Frontal cortex (tissue), 4 donors: ENCODE measurements at places on chromosomes 2 and 18. TPM values are rescaled to one million over a fixed set of nuclear protein-coding genes. Genes with fewer than 3 reads are reported as not detected.

CD207 gene
- total RNA-seq: not detected

SUCLG1 gene
- total RNA-seq: 72.6 TPM

OSR1 gene
- total RNA-seq: 3.7 TPM

TMEM178A gene
- 26.9 TPM for total RNA-seq

ASNSD1 gene
- total RNA-seq: 133 TPM

NETO1 gene
- total RNA-seq: 44.4 TPM

MATN3 gene
- 1.6 TPM for total RNA-seq

PRLH gene
- total RNA-seq: not detected

OXER1 gene
- total RNA-seq: not detected

PSMD14 gene
- total RNA-seq: 84.4 TPM

- no peak for DNase-seq
Observed at GRCh38 chr18:62842898-62843297, 127.6 kb downstream of the PHLPP1 start.

DNA sequence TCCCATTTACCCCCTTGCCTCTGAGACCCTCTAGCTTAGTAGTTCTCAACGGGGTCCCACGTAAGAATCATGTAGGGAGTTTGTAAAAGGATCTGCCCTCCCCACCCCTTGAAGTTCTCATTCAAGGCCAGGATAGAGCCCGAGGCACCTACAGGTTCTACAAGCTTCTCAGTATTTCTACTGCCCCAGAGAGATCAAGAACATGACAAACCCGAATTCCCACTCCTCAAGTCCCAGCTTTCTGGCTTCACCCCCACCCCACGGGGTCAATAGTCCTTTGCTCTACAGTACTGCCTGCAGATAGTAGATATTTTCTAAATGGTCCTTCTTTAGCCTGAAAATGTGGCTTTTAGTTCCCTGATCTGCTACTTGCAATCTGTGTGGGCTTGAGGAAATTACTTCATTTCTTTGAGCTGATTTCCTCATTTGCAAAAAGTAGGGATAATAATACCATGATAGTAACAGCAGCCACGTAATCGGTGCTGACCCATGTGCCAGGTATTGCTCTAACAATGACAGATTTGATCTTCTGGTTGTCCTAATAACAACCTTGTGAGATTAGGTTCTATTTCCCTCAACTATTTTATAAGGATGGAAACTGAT is 7.1 kb downstream of the CIB4 start:
- no peak for DNase-seq

DNA sequence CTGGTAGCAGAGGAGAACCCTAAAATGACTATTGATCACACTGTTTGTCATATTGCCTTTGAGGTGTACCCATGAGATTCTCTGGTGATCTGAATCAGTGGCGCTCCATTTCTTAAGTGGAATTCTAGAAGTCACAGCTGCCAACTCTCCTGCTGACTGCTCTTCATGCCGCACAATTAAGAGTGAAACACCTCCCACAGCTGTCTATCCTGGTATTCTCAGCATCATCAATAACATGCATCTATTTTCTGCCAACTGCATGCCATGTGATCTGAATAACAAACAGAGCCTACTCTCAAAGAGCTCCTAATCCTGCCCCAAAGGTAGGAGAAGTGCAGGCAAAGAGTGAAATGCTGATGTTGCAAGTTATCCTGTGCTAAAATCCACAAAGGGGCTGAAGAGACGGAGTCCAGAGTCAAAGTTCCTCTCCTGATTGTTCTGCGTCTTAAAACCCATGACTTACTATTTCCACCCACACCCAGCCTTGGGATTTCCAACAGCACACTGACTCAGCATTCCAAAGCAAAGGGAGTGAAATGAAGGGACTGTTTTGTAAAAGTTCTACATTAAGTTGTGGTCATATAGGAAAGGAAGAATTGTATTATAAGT is 13.7 kb upstream of the DAPL1 start:
- no peak for DNase-seq

DNA sequence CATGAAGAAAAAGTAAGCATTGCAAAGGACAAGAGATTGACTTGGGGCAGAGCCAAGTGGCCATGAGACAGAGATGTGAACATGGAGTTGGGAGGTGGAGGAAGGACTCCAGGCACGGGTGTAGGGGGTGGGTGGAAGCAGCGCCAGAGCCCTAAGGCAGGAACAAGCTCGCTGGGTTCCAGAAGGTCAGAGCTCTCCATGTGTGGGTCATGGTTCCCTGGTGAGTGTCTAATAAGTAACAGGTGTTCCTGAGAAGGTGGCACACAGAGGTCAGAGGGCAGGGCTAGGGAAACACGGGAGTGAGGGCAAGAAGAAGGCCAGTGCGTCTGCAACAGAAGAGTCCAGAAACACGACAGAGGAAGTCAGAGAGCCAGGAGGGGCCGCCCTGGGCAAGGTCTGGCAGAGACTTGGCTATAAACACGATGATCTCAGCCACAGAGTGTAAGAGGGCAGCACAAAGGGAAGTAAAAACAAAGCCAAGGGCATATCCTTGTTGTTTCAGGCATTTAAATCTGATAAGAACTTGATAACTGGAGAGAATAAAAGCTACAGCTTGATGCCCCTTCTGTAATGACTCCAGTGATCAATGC is 260.8 kb downstream of the TGIF1 start:
- no peak for DNase-seq

DNA sequence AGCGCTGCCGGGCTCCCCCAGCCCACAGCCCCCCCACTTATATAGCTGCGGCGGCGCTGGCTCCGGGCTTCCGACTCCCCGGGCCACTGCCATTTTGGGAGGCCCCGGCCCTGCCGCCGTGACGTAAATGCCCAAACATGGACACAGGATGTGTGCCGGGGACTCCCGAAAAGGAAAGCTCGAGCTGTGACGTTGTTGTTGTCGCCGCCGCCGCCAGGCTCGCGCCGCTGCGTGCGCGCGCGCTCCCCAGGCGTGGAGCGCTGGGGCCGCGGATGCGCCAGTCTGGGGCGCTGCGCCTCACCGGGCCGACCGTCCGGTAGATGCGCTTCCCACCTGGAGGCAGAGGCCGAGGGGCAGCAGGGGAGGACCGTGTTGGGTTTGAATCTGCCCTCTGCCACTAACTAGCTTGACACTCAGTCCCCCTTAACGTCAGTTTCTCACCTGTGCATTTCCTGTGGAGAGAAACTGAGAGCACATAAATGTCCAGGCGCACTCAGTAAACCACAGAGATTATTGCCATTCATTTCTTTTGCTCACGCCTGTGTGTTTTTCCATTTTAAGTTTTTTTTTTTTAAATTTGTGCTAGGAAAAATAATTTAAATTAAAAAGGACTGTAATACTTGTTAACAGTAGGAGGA is at the start of gene EGR4:
TSS of gene EGR4 (minus strand) at position 15 of the 638 bp plus-strand sequence. CDS start 231 bp downstream, outside the sequence.
- DNase-seq: peak; percentile 80

DNA sequence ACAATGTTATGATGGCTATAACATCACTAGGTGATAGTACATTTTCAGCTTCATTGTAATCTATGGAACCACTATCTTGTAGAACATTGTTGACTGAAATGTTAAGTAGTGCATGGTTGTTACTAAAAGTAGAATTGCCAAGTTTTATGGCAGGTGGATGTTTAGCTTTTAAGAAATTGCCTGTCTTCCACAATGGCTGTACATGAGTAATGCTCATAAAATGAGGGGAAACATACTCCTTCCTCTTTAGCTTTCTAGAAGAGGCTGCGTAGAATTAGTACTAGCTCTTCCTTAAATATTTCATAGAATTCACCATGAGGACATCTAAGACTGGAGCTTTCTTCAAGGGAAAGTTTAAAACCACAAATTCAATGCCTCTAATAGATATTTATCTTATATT is 161.0 kb downstream of the TPGS2 start:
- no peak for DNase-seq

DNA sequence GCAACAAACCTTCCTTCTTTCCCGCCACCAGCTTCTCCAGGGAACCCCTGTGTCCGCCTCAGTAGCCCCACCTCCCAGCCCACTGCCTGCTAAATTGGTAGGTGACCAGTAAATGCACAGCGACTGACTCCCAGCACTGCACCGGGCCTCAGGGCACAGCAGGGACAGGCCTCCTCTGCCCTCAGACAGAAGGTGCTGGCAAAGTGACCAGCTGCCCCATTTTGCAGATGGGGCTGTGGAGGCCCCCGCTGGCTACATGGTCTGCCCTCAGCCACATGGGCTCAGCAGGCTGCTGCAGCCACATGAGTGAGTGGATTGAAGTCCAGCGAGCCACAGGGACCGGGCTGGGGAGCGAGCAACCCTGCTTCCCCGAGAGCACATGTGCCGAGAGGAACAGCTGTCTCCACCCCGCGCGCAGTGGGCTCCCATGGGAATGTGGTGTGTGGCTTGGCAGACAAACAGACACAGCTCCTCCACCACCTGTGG is 7.8 kb upstream of the NPPC start:
- no peak for DNase-seq

- DNase-seq: no peak
Observed at GRCh38 chr2:61530749-61531148, 7.4 kb downstream of the XPO1 start.

DNA sequence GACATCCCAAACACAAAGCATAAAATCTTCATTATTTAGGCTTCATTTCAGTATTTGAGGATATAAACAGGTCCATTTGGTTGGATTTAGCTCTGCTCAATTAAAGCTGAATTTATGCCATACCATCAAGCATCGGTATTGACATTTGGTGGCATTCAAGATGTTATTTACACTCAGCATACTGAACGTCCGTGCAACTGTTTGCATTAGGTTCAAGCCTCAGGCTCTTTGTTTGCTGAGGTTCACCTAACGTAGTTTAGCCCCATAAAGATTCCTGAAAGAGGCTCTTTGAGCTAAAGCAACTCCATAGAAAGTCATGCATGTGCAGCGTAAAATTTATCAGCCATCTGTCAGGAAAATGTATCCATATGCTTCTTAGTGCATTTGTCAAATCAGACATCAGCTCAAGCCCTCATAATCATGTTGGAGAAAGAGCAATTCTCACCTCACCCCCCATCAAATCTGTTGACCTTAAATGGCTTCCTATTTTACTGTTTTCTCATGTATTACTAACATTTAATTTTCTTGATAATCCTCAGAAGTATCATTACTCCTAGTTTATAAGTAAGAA is 366.9 kb downstream of the EPHA4 start:
- DNase-seq: no peak

DNA sequence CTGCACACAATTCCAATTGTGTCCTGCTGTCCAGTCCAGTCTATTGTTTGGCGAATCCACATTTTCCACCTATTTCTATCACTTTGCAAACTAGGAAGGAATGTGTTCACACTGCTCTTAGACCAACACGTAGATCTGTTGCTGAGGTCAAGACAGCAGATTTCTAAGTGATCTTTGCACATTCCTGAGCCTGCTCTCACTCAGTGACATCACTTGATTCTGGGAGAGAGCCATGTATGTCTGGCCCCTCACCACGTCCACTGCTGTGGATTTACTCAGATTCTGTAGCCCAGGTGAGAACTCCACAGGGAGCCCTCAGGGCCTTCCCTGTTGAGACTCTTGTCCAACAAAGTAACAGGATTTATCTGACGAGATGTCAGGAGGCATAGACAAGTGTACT is 317.2 kb downstream of the TSN start:
- DNase-seq: no peak

- no peak for DNase-seq
Observed at GRCh38 chr2:161369311-161369710, 46.8 kb upstream of the TBR1 start.

DNA sequence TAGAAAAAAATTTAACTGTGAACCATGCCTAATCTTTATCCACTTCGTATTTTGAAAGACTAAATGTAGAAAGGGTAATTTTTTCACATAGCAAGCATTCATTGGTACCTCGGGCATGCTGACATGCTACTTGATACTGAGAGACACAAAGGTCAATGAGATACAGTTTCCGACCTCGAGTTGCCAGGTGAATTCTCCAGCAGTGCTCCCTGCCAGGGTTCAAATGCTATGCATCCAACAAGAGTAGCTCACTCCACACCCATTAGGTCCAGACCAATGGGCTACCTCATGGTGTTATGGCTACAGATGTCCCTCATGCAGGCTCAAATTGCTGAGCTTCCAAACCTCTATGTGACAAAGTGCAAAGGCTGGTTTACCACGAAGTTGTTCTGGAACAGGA is 305.8 kb downstream of the PIEZO2 start:
- DNase-seq: no peak

DNA sequence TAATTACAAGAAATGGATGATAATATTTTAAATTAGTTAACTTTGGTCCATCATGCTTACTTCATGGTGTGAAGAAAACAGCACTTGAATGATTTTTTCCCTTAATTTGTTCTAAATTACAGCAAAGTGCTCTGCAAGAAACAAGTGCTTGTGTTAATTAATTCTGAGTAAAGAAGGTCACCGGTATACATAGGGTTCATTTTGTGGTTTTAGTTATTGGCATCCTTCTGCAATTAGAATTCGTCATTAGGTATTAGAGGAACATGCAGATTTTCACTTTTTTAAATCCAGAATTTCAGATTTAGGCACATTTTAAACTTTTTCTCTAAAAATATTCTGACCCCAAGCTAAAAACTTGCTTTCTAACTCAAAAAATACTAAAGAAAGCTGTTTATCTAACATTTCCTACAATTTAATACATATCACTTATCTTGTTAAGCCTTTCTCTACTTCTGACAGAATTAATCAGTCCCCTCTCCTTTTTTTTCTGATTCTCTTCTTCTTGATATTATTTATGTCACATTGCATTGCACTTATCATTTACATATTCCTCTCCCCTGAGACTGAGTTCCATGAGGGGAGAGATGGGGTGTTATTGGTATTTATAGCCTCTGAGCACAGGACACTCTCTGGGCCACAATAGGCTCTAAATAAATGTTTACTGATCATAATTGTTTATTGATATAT is 129.2 kb downstream of the PLA2R1 start:
- no peak for DNase-seq

DNA sequence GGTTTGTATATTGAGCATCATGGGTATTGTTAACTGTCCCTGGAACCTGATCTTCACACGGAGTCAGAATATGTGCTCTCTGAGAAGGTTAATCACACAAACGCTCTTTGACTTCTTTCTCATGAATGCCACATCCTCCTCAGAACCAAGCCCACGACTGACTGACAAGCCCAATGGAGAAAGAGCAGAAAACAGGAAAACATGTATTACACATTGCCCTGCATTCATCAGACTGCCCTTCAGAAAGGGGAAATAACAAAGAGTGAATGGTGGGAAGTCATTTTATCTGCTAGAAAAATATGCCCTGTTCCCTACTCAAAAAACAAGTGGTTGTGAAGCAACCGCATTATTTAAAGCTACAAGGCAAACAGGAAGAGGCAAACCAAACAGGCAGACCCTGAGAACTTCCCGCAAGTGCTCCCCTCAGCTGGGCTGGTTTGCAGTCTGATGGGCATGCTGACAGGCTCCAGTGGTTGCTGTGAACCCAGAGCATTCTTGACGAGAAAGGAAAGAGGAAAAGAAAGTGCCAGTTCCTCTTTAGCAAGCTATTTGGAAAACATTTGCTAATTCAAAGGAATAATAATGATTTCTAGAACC is 172.9 kb upstream of the SETBP1 start:
- no peak for DNase-seq

DNA sequence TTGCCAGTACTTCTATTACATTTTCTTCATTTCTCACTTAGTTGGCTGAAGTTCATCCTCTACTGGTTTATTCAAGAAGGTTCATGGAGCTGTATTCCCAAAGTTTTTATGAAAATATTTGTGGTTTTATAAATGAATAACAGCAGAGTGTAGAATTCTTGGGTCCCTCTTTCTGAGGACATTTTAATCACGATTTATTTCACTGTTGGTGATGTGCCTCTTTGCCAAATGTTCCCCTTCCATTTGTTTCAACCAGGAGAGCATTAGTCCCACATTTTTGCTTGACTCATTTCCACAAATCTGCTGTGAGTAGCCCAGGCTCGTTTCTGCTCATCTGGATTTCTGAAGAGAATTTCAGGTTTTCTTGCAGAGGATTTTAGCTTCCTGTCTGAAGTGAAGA is 20.8 kb downstream of the COPS7B start:
- DNase-seq: no peak
